Eye (tissue), 1 donor: ENCODE measurements at places on chromosomes 2 and 18.

GRCh38 chr2:178304333-178304732 is 110.0 kb downstream of the OSBPL6 start:
- DNase-seq: no peak

DNA sequence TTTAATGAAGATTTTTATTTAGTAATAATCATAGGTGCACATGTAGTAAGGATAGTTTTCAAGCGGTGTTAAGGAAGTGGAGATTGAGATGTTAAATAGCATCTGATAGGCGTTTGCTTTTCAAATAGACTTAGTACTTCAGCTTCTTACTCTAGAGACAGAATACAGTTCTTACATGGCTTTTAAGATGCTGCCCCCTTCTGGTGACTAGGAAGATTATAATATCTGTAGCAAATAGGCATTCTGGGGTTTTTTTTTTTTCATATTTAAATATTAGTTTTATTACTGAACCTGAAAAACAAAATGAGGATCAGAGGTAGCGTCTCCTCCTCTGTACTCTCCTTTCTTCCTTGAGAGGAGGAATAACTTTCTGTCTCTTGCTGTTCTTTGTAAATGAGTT is 100.2 kb downstream of the AGAP1 start:
- peak; percentile 84 for DNase-seq

DNA sequence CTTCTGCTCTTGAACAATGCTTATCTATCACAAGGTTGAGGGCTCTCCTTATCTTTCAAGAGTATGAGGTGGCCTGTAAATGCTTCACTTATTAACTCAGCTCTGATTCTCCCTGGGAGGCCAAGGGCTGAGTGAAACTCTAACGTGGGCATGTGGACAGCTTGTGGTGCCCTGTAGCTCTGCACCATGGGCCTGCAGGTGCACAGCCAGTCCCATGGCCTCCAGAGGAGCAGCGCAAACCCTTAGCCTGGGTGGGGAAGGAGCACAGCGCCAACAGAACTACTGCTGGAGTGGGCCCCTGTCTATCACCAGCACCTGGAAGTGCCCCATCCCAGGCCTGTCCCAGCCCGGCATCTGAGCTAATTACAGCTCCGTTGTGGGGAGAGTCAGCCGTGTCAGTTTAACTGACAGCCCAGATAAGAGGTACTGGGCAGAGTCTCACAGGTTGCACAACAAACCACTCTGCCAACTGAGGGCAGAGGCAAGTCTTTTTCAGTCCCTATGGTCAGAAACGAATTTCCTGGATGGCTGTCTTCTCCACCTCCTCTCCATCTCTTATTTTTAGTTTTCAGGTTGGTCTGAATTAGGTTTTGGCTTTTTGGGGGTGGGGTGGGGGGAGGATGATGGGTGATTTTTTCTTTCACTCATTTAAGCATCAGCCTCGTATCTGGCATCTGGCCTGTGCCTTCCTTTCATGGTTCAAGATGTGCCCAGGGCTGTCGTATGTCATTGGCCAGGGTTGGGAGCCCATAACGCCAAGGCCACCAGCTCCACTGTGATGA is 219.5 kb downstream of the BCL2 start:
- no peak for DNase-seq

DNA sequence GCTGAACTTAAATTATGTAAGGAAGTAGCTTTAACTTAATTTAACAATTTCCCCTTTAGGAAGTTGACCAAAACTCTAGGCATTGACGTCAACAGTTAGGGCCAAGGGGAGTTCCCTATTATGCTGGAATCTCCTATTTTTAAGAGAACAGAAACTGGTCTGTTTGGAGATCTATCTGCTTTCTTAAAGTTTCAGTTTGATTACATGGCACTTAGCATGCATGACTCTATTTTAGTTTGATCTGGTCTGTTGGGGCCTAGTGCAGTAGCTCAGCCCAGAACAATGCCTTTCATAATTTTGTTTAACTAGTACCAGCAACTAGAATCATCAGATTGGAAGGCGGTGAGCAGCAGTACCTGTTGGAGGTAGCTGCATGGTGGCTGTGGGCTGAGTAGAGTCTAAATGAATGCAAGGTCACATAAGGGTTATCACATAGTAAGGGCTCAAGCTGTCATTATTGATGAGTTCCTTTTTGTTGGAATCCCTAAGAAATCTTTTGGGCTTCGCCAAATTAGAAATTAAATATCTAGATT is 60.5 kb upstream of the ZNG1B start:
- DNase-seq: no peak

DNA sequence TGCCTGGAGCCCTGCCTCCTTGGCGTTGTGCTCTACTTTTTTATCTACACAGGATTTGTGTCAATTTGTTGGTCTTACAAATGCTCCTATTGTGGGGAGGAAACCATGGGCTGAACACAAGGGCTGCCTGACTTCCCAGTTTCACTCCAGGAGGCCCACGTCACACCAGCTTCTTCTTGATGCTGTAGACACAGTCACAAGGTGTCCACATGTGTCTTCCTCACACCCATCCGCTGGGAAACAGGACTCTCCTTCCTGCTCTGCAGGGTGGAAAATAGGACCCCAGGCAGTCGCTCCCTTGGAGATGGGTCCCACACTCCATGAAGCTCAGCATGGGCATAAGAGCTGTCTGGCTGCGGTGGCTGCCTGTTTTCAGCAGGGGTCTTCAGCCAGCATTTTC is 468.2 kb downstream of the EPHA4 start:
- DNase-seq: no peak

DNA sequence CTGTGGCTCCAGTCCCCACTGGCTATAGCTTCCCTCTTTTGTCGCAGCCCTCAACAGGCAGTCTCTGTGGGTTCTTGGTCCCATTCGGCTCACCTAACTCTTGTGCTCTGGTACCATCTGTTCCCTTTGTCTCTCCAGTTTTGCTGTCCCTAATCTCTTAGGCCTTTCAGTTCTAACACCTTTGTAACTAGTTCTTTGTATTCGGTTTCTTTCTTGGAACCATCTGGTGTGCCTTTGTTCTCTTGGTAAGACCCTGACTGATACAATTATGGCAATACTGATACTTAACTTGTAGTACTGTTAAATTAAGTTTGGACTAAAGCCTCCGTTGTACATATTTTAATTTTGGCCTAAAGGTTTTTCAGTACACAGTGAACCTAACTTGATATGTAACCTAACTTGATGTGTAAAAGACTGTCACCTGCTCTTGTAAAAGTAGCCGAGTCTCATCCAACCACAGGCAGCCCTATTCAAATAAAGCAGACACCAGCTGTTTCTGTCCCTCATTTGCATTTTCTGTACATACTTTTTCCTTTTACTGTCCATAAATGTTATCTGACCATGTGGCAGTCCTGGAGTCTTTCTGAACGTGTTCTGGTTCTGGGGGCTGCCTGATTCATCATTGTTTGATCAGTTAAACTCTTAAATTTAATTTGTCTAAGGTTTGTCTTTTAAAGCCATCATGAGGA is 4.8 kb upstream of the MRPL44 start:
- DNase-seq: peak; percentile 64

- no peak for DNase-seq
Observed at GRCh38 chr2:3241971-3242746, 135.5 kb downstream of the EIPR1 start.

- DNase-seq: no peak
Observed at GRCh38 chr2:31266804-31267203, 32.9 kb downstream of the EHD3 start.

DNA sequence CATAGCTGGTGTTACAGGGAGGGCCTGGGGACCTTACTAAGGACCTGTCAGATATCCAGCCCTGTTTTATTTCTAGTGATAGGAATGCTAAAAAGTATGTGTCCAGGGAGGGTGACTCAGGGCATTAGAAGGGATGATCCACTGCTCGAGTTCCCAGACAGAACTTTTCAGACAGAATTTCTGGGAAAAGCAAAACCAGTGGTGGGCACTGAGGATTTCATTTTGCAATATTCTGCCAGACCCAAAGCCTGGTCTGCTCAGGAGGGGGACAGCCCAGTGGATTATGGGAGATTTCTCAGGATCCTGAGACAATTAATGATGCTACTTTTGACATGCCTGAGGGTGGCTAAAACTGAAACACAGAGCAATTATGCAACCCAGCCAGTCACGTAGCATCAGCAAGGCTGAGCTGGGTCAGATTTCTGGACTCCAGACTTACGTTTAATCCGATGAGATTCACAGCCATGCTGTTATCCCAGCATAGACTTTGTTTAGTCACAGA is 4.7 kb upstream of the KCNE4 start:
- DNase-seq: peak; percentile 21

DNA sequence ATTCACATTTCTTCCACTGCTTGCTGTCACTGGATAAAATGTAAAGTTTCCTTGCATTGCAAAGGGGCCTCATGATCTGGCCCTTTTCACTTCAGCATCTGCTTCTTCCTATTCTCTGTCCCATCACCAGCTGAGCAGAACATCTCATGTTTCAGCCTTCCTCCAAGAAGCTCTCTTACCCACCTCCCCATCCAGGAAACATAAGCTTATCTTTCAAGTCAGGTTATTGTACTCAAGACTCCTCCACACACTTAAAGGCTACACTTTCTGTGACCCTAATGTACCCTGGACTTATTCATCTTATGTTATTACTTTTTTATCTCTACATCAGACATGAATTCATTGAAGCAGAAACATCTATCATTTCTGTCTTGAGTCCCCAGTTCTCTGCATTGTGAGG is 230.5 kb downstream of the PMAIP1 start:
- no peak for DNase-seq

DNA sequence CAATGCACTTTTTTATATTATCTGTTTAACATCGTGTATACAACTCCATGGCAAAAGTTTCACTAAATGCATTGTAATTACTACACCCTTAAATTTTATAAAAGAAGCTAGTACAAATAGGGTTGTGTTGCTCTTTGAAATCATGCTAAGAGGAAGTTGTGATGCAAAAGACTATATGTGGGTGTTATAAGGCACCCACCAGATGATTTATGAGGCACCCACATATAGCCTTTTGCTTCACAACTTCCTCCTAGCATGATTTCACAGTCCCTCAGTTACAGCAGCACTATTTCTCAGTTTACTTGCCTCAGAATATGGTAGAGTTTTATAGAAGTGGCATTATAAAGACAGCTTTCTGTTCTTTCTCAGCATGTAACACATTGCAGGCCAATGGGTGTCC is 277.3 kb upstream of the DOK6 start:
- no peak for DNase-seq

DNA sequence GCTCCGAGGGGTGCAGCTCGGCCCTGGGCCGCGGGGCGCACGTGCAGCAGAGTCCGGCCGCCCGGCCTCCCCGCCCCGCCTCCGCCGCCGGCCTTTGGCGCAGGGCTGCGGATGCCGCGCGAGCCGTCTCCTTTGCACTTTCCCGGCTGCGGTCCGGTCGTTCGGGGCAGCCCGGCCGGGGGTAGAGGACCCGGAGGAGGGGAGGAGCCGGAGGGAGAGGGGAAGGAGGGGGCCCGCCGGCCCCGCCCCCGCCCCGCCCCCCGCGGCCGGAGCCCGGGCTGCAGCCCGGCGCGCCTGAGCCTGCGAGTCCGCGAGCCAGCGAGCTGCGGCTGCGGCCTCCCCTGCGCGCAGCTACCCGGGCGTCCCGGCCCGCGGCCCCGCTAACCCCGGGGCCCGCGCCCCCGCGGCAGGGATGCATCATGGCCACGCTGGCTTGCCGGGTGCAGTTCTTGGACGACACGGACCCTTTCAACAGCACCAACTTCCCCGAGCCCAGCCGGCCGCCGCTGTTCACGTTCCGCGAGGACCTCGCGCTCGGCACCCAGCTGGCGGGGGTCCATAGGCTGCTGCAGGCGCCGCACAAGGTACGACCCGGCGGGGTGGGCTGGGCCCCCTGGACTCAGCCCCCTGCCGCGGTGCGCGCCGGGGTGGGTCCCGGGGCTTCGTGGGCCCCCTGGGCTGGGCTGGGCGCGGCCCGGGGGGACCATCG is at the start of gene FHOD3:
TSS of gene FHOD3 (plus strand) at position 297 of the 709 bp plus-strand sequence. CDS start at position 420, 123 bp downstream.
- DNase-seq: peak; percentile 84

- no peak for DNase-seq
Observed at GRCh38 chr18:35810520-35810919, 162.0 kb upstream of the RMP24 start.

GRCh38 chr18:54269893-54270844 is 852 bp downstream of the POLI start:
- no peak for DNase-seq

DNA sequence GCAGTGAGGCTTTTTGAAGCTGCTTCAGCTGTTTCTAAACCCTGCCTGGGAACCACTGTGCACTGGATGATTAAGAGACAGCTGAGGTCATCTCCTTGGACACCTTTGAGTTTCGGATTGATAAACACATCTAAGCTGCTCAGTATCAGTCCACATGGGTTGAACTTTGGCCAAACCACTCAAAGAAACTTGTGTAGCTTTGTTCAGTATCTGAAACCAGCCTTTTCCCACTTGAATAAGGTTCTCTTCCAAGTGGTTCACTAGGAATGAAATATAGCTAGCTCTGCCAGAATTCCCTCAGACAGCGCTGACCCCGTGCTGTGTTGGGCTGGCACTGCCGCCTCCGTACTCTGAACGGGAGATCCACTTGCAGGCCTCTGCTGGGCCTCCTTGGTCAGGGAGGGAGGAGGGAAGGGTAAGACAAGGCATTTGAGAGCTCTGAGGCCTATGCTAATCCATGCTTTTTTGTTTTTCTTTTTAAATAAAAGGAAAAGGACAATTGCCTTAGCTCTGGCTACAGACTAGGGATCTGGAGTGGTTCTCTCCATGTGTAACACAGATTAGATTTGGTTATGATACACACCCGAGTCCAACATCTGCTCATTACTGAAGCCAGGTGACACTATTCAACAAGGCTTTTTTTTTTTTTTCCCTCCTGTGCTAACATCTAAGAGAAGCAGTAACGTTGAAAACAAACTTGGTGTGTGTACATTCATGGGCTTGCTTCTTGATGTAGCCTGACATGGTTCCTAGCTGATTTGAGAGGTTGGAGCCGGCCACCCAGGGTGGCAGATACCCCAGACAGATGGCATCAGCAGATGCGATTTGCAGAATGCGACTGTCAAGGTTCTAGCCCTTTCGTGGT is 67.7 kb downstream of the NCK2 start:
- peak; percentile 71 for DNase-seq

DNA sequence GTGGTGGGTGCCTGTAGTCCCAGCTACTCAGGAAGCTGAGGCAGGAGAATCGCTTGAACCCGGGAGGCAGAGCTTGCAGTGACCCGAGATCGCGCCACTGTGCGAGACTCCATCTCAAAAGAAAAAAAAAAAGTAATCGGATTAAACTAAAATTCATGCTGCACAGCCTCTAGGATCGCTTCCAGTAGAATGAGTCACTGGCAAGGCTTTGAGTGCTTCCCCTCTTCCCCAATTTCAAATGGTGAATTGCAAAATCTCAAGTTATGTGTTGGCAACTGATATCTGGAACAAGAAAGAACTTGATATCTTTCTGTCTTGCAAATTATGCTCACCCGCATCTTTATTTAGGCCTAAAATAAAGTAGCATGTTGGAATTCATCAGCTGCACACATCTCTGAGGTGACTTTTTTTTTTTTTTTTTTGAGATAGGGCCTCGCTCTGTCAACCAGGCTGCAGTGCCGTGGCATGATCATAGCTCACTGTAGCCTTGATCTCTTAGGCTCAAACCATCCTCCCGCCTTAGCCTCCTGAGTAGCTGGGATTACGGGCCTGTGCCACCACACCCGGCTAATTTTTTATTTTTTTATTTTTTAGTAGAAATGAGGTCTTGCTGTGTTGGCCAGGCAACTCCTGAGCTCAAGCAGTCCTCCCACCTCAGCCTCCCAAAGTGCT is 12.7 kb downstream of the TTC39C start:
- no peak for DNase-seq

- DNase-seq: no peak
Observed at GRCh38 chr18:22668496-22668895, 250.8 kb upstream of the CTAGE1 start.

GRCh38 chr2:160338901-160339685 is 139.0 kb upstream of the ITGB6 start:
- peak; percentile 42 for DNase-seq

- DNase-seq: no peak
Observed at GRCh38 chr2:238929242-238930081, 81.6 kb downstream of the TWIST2 start.
